ENCODE measurements at places on chromosomes 7 and 10.

DNA sequence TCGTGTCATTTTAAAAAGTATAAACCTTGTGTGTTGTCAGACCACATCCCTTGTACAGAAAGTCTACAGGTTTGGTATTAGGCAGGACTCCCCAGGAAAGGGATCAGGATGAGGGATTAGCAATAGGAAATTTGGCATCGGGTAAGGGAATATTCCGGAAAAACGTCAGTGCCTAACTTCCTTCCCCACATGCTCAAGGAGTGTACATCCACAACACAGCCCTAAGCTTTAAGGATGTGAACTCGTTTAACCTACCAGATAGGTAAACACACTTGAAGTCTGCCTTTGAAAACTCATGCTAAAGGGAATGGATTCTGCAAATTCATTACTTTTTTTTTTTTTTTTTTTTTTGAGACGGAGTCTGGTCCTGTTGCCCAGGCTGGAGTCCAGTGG, 194.9 kb downstream of the SKIDA1 start:
- DNase-seq: no peak

DNA sequence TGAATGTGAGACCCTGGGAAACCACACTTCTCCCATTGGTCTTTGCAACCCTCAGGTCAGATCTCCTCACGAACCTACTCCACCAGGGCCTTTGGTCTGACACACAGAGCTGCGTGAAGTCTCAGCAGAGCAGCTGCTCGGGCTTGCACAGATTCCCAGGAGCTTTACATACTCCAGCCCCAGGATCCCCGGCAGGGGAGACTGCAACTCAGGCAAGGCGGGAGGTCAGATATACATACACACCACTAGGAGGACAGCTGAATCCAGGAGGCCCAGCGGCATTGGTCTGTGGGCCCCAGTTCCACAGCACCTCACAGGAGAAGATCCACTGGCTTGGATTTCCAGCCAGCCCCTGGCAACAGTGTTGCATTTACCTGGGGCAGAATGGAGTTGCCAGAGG, 239.2 kb downstream of the GPAM start:
- no peak for DNase-seq

DNA sequence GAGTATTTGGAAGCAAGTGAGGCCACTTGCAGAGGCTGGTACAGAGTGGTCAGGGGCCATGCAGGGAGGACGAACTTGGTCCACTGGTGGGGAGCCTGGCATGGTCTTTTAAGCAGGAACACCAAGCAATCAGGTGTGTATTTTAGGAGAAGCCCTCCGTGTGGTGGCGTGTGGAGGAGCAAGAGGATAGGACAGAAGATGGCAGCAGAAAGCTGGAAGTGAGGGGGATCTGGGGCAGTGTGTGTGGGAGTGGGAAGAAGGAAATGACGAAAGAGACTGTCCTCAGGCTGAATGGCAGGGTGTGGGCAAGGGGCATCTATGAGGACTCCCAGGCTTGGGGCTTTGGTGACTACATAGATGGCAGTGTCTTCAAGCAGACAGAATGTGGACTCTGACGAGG, 51.2 kb downstream of the TEX36 start:
- no peak for DNase-seq

DNA sequence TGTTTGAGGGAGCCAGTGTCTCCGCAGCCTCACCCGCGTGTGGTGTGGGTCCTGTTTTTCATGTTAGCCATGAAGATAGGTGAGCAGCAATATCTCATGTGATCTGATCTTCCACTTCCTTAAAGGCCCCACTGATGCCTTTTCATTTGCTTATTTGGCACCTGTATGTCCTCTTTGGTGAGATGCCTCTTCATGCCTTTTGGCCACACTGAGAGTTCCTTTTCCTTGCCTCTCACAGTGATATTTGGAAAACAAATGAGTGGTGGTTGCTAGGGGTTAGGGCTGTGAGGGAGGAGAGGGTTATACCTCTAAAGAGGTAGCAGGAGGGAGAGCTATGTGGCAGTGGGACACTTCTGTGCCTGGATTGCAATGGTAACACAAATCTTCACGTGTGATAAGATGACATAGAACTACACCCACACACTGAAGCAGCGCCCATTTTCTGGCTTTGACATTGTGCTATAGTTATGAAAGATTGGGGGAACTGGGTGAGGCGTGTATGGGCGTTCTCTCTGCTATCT, 90.4 kb upstream of the TNS3 start:
- no peak for DNase-seq

GRCh38 chr10:14382022-14382421, 51.3 kb upstream of the FRMD4A start:
- DNase-seq: peak; percentile 57

GRCh38 chr7:30428246-30429155, 50.1 kb downstream of the NOD1 start:
- DNase-seq: no peak

GRCh38 chr7:89605362-89605761, 548.9 kb upstream of the STEAP1 start:
- no peak for DNase-seq

- DNase-seq: peak; percentile 24
Measured at GRCh38 chr7:142557971-142558582, 191.2 kb upstream of the PRSS1 start.

DNA sequence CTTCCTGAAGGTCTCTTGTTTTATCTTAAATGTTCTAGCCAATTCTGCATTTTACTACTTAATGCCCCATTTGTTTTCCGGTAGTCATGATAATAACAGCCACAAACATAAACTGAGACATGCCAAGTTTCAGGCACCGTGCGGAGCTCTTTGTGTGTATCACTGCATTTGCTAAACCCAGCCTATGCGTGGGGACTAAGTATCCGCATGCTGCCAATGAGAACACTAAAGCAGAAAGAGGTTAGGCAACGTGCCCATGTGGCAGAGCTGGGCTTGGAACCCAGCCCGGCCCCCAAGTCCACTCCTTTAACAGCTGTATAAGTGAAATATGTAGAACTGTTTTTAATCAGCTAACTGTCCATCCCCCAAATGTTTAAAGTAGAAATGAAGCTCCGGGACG, 54.1 kb downstream of the SLIT1 start:
- no peak for DNase-seq

DNA sequence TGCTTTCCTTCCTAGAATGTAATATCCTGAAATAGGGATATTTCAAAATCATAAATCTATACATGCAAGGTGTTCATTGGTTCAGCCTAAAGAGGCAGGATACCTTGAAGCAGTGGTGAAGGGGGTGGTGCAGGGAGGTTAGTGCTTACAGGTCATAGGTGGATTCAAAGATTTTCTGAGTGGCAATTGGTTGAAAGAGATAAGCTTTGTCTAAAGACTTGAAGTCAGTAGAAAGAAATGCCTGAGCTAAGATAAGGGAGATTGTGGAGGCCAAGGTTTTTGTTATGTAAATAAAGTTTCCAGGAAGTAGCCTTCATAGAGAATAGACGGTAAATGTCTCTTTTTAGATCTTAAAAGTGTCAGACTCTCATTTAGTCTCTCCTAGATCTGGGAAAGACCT, 741.2 kb upstream of the ZWINT start:
- DNase-seq: no peak

DNA sequence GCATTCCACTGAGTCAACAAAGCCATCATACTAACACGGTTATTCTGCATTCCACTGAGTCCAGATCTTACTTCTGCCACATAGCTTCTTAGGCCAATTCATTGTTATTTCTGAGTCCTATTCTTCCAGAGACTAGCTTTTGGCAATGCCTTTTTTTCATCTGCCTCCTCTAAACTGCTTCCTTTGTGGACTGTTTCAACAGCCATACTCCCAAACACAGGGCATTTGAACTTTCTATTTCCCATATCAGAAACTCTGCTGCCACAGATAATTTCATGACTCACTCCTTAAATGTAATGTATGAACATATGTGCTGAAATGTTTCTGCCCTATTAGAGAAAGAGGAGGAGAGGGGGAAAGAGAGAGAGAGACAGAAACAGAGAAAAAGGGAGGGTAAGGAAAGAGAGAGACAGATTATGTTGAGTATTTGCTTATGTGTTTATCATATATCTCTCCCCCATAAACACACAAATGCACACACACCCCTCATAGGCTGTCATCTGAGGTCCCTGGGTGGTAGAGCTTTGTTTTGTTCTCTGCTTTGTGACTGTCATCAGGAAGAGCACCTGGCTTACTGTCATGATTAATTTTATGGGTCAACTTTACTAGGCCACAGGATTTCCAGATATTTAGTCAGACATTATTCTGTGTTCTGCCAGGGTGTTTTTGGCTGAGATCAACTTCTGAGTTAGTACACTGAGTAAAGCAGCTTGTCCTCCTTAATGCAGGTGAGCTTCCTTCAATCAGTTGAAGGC, 308.0 kb upstream of the KCND2 start:
- DNase-seq: no peak

DNA sequence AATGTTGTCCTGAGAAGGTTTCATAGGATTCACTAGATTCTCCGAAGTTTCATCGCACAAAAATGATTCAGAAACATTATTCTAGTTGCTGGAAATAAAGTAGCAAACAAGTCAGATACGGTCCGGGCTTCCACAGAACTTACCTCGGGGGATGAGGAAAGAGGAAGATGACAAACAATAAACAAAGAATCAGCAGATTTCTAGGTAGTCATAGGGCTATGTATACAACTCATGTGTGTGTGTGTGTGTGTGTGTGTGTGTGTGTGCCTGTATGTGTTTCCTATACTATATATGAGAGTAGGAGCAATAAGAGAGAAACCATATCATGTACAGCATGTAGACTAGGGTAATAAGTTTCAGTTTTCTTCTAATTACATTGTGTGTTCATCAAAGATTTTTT, 16.5 kb downstream of the TMEM236 start:
- no peak for DNase-seq

GRCh38 chr7:27143023-27143949, at the start of gene HOXA5:
HOXA5 (minus strand) TSS chr7:27143681; CDS start chr7:27143607, 74 bp downstream.
- no peak for DNase-seq

DNA sequence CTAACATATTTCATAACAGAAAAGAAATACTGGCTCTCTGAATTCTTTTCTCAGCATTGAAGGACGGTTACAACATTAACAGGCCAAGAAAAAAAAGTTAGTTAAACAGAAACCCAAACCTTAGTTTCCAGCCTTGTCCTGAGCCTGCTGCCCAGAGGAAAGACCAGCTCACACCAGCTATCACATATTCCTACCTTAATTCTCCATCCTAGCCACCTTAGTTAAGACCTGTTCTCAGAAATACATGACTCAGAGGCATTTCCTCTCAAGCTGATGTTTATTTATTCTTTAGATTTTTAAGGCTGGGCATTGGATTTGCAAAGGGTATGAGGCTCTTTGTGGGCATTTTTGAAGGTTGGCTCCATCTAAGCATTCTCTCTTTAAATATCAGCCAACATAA, 34.3 kb upstream of the ADAM12 start:
- DNase-seq: no peak

- DNase-seq: no peak
Measured at GRCh38 chr10:22339761-22340328, 5.5 kb upstream of the SPAG6 start.

DNA sequence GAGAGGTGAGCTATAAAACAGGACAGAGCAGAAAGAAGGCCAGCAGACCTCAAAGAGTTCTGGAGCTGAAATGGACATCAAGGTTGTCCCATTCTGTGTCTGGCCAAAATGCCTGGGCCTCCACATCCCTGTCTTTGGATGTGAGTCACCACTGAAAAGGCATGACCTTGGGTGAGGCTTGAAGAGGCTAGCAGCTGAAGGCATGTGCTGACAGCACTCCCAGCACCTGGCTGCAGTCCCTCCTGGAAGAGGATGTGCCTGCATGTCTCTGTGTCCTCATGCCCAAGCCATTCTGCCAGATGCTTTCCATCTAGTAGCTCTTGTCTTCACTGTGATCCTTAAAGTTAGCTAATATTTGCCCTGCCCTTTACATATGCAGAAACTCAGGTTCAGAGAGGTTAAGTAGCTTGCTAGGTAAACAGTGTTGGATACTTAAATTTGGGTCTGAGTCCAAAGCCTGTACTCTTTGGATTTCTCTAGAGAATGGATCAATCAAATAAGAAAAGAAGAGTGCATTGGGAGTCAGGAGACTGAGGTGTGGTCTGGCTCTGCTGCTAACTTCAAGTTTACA, 35.8 kb downstream of the HECW1 start:
- no peak for DNase-seq

- no peak for DNase-seq
Measured at GRCh38 chr7:93245525-93246432, 13.6 kb downstream of the VPS50 start.

DNA sequence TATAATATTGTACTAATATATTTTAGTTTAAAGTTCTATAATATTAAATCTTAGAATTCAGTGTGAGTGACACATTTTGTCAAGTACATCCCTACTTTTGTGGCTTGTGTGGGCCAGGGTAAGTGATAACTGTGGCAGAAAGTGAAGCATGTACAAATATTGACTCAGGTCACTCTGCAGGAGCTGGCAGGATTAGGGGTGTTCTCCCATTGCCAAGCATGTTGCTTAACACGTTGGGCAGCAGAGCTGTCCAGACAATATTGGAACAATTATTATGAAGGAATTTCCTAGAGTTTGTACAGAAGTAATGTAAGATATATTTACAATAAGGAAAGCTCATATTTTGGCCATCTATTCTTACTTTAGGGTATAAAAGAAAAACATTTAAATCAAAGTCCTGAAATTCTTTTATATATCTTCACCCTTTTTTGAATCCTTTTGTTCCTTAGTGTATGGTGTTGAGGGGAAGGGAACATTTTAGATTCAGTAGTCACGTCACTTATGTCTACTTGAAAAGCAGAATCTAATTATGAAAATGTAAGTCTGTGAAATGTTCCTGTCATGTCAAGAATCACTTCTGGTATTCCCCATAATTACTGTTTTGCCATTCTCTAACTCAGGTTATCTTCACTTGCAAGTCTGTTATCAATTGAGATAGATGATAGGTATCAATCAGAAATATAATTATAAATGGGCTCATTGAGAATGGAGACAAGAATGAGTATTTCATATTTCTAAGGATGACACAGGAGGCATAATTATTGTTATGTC, 4.0 kb downstream of the HDAC9 start:
- no peak for DNase-seq

- DNase-seq: no peak
Measured at GRCh38 chr7:87886875-87887274, 10.6 kb downstream of the DBF4 start.

DNA sequence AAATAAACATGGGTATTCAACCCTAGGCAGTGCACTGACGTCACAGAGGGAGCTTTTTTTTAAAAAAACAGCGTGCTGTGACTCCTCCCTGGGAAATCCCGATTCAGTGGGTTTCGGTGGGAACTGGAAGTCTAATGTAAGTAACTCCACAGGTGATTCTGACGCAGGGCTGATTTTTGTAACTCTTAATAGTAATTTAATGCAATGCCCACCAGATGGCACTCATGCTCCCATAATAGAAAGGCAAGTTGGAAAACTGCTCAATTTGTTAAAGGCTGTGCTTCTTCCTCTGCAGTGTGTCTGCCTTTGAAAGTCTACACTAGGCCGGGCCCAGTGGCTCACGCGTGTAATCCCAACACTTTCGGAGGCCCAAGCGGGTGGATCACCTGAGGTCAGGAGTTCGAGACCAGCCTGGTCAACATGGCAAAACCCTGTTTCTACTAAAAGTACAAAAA, 10.9 kb upstream of the RSU1 start:
- DNase-seq: peak; percentile 73

- no peak for DNase-seq
Measured at GRCh38 chr7:92904244-92905131, 68.1 kb upstream of the CDK6 start.

Data from naive thymus-derived CD4-positive, alpha-beta T cell (primary cell).